Astrocyte (in vitro differentiated cells and primary cell): ENCODE measurements at places on chromosomes 5 and 9. TPM values are rescaled to one million over a fixed set of nuclear protein-coding genes. Genes with fewer than 3 reads are reported as not detected.

DNA sequence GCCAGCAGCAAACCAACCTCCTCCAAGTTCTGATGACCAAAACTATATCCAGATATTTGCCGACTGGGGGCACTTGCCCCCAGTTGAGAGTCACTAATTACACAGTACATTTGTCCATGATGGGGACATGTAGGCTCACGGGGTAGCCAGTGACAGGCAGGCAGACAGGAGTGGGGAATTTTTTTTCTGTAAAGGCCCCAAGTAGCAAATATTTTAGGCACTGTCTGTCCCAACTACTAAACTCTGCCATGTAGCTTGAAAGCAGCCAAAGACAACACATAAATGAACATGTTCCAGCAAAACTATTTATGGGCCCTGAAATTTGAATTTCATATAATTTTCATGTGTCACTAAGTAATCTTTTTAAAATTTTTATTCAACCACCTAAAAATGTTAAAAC, 80.7 kb downstream of the GRIA1 start:
- no peak for DNase-seq

The PKD2L2 gene
- not detected in 2 replicates for total RNA-seq

DNA sequence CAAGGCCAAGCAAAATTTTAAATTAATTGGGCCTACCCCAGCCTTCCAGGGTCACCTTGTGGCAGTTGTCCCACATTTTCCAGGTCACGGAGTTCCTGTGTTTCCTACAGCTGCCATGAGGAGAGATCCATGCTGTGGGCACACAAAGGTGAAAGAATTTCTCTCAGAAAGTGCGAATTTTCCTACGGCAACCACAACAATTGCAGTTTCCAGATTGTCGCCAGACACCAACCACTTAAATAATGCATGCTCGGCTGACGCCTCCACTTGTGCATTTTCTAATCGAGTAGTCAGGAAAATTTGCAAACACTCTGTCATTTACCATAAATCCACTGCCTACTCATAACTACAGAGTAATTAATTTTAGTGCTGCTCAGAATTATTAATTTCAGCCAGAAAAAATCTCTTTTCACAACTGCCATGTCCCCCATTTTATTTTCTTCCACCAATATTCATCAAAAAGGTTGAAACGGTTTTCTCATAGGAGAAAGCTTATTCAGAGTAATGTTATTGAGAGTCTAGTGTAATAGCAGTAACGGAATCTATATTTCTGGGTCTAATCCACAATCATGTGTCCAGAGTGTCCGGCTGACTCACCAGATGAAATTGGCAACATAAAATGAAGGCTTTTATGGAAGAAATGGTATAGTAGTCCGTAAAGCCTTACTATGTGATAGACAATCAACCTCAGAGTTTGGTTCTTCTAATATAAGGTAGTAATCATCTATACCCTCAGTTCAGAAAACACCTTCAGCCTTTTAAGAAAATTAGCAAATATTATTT, 389.8 kb downstream of the NR2F1-AS1 start:
- DNase-seq = peak; percentile 62

The PCDHAC2 gene
- 6.9 and 7.7 TPM in 2 replicates for total RNA-seq

The TRIM36 gene
- total RNA-seq = 4.4 and 5.9 TPM in 2 replicates

GRCh38 chr5:56706504-56706903, 108.8 kb upstream of the MAP3K1 start:
- DNase-seq = no peak

GRCh38 chr9:18447131-18447530, 26.8 kb upstream of the ADAMTSL1 start:
- peak; percentile 57 for DNase-seq

The COL23A1 gene
- total RNA-seq = 0.16 and 0.19 TPM in 2 replicates

The SLC4A9 gene
- 0.25 TPM in 1 of 2 replicates, not detected in the other for total RNA-seq

- DNase-seq = no peak
Measured at GRCh38 chr9:32906213-32906612, 95.2 kb downstream of the APTX start.

The PLPP7 gene
- 0.20 and 0.65 TPM in 2 replicates for total RNA-seq

The PCDHB5 gene
- total RNA-seq = 8.7 and 9.7 TPM in 2 replicates

The CRHBP gene
- 2.5 and 4.7 TPM in 2 replicates for total RNA-seq

GRCh38 chr9:92612816-92613215, 57.1 kb downstream of the IPPK start:
- DNase-seq = no peak

DNA sequence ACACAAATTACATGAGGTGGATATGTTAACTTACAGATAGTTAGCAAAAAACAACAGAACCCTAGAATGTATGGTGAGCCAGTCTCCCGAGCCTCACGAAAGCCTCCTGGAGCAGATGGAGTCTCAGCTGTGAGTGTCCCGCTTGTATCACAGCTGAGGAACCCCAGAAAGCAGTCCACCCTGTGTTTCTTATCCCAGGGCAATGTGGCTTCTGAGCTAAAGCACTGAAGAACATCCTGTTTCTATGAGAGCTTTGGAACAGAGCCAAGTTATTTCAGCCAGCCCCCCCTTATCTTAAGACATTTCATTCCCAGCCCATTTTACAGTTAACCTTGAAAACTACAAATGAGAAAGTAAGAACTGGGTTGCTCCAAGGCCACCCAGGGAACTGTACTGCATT, 1220.9 kb upstream of the CDH6 start:
- no peak for DNase-seq

The SHROOM1 gene
- total RNA-seq = 5.0 TPM in 2 replicates

DNA sequence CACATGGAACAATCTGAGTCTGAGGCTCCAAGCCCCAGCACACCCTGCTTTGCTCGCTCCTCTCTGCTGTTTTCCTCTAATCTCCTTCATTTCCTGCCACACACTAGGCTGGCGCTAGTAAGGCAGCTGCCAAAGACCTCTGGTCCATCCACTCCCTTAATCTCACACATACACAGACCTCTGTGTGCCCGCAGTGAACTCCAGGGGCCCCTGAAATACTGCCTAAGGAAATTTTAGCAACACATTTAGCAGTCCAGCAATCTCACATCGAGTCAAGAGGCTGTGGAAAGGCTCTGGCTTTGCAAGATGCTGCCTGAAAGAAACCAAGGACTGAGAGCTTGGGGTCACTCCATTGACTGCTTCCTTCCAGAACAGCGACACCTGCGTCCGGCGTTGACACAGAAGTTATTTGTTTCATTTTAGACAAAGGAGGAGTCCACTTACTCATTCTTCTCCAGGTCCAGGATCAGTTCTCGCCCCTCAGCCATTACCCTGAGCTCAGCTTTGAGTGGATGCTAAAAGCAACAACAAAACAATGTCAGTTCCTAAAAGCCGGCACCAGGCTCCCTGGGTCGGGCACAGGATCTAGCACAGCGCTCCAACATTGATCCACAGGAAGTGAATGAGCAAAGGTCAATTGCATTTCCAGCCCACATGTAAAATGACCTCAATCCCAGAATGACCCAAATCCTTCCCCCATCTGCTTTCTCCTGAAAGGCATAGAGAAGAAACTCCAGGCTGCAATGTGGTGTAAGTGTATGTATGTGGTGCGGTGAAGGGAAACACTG, 11.5 kb downstream of the ADAM19 start:
- no peak for DNase-seq
